Skin of body (tissue), 3 donors: ENCODE measurements at places on chromosomes 7 and 10.

DNA sequence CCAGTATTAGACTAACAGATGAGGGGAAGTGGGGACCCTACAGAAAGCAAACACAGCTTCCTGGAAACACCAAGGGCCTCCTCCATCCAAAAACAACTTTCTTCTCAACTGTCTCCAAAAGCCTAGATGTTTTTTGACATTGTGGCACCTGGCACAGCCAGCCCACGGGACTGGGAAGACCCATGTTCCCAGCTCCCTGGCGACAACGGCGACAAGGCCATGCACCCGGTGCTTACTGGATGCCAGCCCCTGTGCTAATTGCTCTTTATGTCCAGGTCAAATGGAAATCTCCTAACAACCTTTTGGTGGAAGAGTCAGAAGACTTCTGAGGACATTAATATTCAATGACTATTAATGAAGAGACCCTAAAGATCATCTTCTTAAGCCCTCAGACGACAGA lies 7.1 kb downstream of the FGFR2 start:
- no peak for DNase-seq

- DNase-seq: peak; percentile 82
These were observed 231.0 kb downstream of the KIAA1217 start for GRCh38 chr10:24439935-24440334.

DNA sequence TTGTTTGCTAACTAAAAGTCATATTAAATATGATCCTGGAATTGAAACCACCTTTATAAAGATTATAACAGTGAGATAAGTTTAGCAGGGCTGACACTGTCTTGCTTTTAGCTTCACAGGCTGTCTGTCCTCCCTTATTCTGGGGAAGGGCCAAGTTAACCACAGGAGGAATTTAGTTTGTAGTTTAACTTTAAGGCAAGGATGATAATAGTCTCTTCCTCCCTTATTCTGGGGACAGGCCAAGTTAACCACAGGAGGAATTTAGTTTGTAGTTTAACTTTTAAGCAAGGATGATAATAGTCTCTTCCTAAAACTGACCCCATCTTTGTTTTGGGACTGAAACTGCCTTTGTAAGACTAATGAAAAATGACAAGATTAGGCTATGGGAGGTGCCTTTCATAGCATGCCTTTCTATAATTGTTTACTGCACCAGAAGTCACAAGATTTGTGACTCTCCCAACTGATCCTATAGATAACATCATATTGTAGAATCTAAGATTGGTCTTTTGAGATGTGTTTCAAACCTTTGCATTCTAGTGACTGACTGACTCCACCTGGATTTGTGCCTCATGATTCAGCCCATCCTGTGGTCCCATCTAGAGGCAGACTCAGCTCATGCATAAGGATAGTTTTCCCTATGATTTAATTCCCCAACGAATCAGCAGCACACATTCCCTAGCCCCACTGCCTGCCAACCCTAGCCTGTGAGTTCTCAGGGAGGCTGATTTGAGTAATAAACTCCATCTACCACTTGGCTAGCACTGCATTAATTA lies 212.0 kb downstream of the MAGI2 start:
- no peak for DNase-seq

DNA sequence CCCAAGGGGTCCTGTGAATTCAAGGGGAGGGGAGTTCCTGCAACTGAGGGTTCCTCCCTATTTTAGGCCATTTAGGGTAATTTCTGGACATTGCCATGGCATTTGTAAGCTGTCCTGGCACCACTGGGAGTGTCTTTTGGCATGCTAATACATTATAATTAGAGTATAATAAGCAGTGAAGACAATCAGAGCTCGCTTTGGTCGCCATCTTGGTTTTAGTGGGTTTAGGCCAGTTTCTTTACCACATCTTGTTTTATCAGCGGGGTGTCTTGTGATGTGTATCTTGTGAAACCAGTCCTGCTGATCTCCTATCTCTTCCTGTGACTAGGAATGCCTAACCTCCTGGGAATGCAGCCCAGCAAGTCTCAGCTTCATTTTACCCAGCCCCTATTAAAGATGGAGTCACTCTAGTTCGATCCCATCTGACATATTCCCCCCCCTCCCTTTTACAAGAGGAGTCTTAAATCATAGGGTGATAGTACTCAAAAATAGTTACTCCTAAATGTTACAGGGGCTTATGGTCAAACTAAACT lies 43.2 kb downstream of the SVOPL start:
- DNase-seq: no peak

- DNase-seq: peak; percentile 32
These were observed 65.0 kb downstream of the SVIL start for GRCh38 chr10:29569795-29570194.

DNA sequence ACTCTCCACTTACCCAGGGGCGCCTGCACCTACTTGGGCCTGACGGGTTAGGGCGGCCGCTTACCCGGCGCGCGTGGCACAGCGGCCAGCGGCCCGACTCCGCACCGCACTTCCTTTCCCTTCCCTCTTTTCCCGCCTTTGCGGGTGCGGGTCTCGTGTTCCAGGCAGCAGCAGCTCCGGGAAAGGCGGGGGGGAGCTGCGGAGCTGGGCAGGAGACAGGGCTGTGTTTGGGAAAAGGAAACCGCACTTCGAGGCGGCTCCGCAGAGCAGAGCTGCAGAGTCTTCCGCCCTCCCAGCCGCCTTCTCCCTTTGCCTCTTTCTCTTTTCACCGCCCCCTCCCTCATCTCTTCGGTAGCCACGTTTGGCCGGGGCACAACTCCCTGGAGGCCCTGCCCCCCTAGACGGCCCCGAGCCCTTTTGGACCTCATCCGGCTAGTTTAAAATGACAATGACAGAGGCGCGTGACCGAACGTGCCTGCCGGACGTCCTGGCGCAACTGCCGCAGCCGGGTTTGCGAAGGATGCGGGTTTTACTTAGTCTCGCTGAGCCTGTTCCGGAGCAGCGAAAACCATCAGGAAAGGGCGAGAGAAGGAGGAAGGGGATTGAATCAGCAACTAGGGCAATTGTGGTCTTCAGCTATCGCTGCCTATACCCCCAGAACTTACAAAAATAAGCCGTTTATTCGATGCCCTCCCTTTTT lies 7.9 kb upstream of the PAX2 start:
- no peak for DNase-seq

DNA sequence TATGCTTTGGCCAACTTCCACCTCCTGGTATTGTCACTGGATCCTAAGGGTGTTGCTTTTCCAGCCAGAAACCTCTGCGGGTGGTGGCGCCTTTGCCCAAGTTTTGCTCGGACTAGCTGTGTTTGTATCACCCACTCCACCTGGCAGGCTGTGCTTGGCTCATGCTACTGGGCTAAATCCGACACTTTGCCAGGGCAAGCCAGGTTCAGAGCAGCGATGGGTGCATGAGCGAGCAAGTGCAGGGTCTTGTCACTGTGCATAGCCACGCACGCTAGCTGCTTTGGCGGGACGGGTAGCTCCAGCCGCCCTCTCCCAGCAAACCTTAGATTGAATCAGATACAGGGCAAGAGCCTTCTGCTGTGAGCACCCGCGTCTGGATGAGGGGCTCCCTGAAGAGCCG lies 737.5 kb downstream of the PCDH15 start:
- no peak for DNase-seq

DNA sequence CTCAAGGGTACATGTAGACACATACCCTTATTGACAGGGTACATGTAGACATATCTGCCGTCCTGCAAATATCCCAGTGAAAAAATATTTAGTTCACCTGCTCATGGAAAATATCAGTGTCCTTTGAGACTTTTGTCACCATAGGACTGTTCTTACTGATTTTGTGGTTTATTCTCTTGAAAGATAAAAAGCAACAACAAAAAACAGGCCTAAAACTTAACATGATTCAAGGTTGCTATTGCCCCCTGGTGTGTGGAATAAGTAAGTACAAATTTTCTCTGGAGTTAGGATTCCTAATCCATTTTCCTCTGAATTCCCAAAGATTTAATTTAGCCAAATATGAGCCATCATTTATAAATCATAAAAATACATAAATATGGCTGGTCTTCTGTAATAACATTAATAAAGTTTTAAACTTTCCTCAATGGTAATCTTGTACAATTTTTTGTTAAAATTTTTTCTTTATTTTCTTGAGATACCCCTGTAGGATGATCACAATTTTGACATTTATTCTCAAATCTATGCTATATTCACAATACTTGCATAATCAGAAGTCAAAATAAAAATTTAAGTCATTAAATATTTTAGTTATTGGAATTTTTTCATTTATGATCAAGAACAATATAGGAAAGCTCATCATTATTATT lies 741.4 kb upstream of the POT1 start:
- DNase-seq: peak; percentile 2

GRCh38 chr10:130422366-130423324 lies 286.5 kb downstream of the GLRX3 start:
- no peak for DNase-seq

DNA sequence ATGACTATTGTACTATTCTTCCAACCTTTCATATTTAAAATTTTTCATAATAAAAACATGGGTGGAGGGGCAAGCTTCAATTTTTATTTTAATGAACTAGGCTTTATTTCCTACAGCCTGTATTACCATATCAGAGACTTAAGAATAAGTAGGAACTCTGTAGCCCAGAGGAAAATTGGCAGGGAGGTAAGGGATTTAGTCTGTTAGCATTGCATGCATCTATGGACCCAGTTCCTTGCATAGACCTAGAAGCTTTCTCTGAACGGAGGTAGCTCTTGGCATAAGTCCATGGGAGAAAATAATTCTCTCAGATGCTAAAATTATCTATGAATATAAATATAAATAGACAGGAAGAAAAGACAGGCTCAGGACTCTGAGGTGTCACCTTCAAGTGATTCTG lies 31.4 kb upstream of the CCDC6 start:
- DNase-seq: no peak

- no peak for DNase-seq
These were observed 75.9 kb downstream of the LMBR1 start for GRCh38 chr7:156816943-156817572.

DNA sequence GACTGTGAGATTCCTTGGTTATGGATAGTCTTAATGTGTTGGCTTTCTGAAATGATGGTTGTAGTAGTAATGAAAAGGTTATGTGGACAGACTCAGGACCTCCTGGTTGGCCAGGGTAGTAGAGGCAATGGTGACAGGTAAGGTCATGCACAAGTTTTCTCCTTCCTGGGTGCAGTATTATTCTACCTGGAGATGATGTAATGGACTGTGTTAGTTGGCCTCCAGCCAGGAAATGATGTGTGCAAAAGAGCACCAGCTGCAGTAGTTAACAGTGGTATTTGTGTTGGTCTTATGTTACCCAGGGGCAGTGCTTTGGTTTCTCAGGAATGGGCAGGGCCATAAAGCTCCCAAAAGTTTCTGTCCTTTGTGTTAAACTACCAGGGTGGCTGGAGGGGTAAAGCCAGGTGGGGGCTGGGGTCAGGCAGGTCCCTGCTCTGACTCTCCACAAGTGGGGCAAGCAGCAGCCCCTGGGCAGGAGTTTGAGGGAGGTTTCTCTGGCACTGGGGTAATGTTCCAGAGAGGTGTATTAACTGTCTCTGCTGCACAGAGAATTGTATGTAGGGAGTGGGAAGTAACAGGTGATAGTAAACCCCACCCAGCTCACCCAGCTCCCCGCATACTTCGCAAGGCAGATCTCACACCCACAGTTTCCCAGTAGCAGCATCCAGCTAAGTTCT lies 36.3 kb downstream of the GPR22 start:
- no peak for DNase-seq

- DNase-seq: no peak
These were observed 170.6 kb upstream of the AKR1E2 start for GRCh38 chr10:4655406-4655805.

DNA sequence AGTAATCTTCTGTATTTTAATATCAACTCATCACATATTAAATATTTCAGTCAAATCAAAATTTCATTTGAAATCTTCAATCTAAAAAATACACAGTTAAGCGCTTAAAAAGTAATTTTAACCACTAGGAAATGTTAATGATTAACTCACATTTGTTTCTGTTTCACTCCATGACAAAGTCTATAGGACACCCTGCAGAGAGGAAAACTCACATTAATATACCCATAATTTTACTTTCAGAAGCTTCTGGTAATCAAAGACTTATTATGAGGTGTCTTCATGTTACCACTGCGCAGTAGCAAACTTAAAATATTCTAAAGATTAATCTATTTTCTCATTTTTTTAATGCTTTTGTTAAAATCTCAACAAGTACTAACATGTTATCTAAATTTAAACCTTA lies 41.0 kb upstream of the ZNF518A start:
- no peak for DNase-seq

DNA sequence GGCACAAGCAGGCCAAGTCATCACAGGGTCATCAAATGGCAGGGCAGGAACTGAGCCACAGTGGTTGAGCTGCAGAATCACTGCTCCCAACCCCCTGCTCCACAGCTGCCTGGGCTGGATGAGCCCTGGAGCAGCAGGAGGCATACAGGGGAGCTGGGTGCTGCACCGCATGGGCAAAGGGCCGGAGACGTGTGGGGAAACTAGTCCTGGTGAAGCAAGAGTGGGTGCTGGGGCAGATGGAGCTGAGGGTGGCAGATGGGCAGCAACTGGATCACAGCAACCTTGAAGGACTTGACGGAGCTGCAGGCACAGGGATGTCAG lies 16.0 kb upstream of the VOPP1 start:
- DNase-seq: no peak

- DNase-seq: peak; percentile 63
These were observed 254.9 kb downstream of the KIAA1217 start for GRCh38 chr10:24463611-24464426.

DNA sequence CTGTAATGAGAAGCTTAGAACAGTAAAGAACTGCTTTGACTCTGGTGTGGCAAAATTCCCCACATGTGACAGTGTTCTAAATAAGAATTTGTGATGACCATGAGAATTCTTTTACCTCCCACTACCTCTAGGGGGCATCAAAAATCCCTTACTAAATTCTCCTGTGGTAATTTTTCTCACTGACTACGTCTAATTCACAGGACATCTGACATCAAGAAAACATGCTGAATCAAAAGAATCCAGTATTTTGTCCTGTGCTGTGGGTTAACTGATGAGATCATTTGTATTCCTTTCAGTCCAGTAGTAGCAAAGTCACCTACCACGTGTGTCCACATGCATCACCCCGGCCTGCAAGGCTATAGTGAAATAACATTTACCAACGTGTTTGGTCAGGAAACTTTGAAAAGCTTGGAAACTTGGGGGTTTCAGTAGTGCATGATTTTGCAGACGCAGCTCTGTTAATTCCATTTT lies 103.8 kb downstream of the ATE1 start:
- no peak for DNase-seq

GRCh38 chr7:50821457-50822008 lies 38.8 kb upstream of the GRB10 start:
- no peak for DNase-seq

GRCh38 chr10:14879928-14880193 lies 1.2 kb downstream of the SUV39H2 start:
- DNase-seq: no peak
